K562 (cell line): ENCODE measurements at places on chromosomes 16 and 17. TPM values are rescaled to one million over a fixed set of nuclear protein-coding genes. Genes with fewer than 3 reads are reported as not detected.

Gene CACNG5
- not detected in 2 replicates for polyA plus RNA-seq

Gene HP
- polyA plus RNA-seq = not detected in 2 replicates

Gene BCL6B
- polyA plus RNA-seq = 3.5 and 3.6 TPM in 2 replicates

Gene IL34
- polyA plus RNA-seq = 0.07 and 0.18 TPM in 2 replicates

Gene FOXL1
- polyA plus RNA-seq = not detected in 2 replicates

Gene KRT37
- polyA plus RNA-seq = not detected in 2 replicates

DNA sequence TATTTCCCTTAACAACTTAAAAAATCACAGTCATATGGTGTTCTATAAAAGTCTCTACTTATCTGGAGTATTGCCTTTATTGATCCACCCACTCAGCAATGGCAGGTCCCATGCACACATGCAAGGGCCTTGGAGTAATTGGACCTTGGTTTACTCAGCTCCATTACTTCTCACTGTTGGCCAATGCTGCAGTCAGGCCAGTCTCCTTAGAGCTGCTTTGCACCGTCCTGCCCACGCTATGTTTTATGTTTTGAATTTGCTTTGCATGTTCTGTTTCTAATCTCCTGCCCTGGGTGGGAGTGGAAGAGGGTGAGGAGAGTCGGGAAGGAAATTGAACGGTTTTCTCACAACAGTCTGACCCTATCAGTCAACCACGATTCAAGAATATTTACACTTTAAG, 23.6 kb downstream of the ARHGAP44 start:
- no peak for DNase-seq

DNA sequence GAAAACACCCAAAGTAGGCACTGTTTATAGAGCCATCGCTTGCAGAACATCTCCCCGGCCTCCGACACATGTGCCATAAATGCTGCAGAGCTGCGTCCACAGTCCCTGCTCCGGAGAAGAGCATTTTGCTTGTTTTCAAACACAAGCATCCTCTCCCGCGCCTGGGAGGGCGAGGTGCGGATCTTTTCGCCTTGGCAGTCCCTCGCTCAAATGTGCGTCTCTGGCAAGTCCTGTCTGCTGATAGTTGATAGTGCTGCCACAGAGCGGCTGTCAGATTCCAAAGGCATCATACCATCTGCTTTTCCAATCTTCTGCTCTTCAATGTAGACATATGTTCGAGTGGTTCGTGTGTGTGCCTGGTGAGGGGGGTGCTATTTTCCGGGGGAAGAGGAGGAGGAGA, 603.7 kb downstream of the MAF start:
- DNase-seq = no peak

- peak; percentile 52 for DNase-seq
Measured at GRCh38 chr17:3843935-3844516, 2.0 kb downstream of the NCBP3 start.

DNA sequence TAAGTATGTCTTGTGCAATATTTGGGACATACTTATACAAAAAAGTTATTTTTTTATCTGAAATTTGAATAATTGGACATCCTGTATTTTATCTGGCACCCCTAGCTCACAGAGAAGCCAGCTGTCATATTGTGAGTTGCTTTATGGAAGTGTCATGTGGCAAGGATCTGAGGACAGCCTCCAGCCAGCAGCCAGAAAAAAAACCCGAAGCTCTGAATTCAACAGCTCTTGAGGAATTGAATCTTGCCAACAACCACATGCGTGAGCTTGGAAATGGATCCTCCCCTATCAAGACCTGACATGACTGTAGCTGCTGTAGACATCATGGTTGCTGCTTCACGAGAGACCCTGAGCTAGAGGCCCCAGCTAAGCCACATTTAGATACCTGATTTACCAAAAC, 187.2 kb upstream of the SHISA6 start:
- no peak for DNase-seq

GRCh38 chr16:20829536-20829935, 23.2 kb downstream of the REXO5 start:
- DNase-seq = no peak

DNA sequence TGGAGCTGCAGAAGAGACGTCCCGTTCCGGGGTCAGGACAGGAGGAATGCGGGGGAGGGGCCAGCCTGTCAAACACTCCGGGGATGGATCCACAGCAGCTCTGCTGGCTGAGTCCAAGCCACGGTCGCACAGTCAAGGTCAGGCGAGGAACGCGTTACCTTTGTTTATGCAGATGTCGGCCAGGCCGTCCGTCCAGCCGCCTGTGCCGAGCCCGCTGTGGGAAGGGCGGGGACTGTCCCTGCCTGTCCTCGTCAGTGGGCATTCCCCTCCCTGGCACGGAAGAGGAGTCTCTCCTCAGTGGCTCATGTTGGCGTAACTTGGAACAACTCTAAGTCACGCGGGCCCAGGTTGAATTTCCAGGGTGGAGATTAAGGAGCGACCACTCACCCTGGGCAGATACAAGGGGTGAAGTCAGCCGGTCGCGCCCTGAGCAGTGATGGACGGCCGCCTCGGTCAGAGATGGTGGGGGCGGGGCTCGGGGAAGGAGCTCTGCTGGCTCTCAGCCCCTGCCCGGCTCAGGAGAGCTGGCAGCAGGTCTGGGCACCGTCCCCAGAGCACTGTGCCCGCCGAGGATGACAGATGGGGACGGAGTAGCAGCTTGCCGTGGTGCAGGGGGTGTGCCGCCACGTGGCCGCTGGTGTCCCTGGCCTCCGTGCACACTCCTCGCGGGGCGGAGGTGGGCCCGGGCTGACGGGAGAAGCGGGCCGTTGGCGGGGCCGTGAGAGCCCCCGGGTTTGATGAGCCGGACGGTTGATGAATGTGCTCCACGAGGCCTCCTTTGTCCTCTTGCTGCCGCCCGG, 7.3 kb downstream of the CACNA1H start:
- DNase-seq = peak; percentile 34

DNA sequence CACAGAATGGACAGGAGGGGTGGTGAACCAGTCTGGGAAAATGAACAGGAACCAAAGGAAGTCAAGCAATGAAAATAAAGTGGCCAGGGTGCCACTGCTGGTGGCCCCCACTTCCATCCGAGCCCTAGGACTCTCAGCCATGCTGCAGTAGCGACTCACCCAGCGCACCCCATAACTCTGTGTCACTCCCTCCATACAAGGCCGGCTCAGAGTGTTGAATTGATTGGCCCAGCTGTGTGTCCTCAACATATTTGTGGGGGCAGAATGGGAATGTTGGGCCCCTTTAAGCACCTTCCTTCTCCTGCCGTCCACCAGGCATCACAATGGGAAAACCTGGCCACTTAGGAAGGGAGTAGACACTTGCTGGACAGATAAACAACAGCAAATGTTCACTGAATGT, 169.0 kb upstream of the SDK2 start:
- no peak for DNase-seq

DNA sequence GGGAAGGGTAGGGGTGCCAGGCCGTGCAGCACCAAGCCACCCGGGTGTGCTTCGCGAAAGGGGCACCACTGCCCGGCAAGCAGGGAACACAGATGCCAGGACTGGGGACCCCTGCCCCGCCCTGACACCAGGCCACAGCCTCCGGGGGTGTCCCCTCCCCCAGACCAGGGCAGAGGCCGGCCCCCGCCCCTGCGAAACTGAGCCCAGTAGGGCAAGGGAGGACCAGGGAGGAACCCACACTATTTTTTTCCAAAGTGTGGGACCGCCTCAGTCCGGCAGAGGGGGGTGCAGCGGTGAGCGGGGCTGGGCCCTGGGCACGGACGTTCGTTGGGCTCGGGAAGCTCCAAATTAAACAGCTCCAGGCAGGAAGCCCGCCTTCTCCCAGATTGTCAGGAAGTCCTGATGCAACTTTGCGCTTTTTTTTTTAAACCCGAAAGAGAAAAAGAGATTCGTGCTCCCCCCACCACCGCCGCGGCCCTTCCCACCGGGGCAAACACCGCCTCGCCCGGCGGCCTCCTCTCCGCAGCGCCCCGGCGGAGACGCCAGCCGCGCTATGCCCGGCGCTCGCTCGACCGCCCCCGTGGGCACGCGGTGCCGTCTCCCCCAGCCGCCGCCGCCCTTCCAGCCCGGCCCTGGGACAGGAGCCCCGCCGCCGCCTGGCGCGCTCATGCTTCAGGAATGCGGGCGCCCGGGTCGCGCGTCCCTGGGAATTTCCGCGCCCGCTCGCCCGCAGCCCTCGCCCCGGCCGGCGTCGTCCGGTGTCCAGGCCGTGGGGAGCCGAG, 755 bp downstream of the PIEZO1 start:
- DNase-seq = peak; percentile 79

DNA sequence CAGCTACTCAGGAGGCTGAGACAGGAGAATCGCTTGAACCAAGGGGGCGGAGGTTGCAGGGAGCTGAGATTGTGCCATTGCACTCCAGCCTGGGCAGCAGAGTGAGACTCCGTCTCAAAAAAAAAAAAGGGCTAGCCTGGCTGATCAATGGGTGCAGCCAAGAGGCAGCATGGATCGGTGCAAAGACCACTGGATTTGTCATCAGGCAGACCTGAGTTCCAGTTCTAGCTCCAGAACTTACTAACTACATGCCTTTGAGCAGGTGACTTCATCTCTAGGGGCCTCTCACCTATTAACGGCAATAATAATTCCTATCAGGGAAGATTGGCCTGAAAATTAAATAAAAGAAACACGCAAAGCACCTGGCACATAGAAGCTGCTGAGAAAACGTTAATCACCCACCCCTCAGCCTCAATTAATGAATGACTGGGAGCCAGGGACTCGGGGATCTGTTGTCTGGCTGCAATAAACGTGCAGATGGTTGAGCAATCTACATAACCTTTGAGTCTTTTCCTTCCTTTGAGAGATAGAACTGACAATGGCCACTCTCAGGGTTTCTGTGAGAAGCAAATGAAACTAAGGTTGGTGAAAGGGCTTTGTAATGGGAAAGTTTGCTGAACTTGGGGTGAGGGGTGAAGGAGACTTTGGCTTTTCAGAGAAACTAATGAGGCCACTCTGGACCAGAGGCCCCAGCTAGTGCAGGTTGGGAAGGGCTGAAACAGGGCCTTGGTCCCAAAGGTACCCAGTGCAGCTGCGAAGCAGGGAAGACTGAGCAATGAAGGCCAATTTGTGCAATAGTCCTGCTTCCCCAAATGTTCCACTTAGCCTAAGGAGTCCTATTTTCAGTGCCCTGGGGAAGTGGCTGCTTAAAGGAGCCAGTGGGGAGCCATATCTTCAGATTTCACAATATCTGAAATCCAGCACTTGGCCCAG, 7.6 kb downstream of the SEZ6L2 start:
- DNase-seq = no peak
